NCI-H1930 (cell line): ENCODE measurements at places on chromosomes 16 and 17.

GRCh38 chr16:66364117-66364958 lies 2.2 kb upstream of the CDH5 start:
- no peak for DNase-seq

GRCh38 chr16:72236866-72237265 lies 64.9 kb upstream of the PMFBP1 start:
- DNase-seq: no peak

GRCh38 chr17:6508519-6509030 lies 47.8 kb downstream of the PITPNM3 start:
- no peak for DNase-seq

GRCh38 chr17:14143688-14144087 lies 74.4 kb downstream of the COX10 start:
- no peak for DNase-seq

DNA sequence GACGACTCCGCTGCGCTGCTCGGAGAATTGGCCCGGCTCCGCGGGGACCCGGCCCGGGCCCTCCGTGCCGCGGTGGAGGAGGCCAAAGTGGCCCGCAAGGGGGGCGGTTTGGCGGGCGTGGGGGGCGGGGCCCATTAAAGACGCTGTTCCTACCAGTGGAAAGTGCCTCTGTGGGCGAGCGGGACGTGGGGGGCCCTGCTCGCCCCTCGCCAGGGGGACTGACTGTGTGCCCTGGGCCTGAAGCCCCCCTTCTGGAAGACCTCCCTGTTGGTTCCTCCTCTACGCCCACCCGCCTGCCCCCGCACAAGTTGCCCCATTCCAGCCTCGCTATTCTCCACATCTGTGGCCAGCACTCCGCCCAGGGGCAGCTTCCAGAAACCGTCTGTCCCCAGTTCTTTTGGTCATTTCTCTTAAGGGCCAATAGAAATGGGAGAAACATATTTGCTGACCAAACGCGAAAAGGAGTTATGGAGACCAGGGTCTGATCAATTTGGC lies 1.9 kb upstream of the FGF11 start:
- DNase-seq: no peak
